ENCODE measurements at places on chromosomes 7 and 10.

DNA sequence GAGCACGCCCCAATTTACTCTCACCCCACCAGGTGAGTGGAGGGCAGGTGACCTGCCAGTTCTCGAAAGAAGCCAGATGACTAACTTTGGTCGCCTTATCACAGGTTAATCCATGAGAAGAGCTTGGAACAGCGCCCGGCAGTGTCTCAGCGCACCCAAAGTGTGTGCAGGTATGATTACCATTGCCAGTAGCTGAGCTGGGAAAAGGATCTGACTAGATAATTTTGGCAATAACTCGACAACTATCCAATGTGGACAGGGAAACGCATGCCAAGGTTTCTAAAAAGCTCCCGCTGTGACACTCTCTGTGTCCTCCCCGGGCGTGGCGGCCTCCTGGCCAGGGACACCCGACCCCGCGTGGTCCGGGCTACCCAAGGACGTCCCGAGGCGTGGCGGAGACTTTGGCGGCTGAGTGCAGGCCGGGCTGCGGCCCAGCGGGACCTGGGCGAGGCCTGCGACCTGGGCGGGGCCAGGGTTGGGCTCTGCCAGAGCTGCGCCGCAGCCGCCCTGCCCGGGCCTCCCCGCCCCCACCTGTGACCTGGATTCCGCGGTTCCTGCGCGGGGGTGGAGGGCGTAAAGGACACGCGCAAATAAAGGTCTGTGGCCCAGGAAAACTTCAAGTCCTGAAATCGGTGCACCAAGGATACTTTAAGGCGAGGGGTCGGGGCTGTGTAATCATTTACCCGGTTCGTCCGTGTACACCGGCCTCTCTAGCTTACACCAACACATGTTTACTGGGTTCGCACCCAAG is 13.7 kb upstream of the WAPL start:
- peak; percentile 81 for DNase-seq

DNA sequence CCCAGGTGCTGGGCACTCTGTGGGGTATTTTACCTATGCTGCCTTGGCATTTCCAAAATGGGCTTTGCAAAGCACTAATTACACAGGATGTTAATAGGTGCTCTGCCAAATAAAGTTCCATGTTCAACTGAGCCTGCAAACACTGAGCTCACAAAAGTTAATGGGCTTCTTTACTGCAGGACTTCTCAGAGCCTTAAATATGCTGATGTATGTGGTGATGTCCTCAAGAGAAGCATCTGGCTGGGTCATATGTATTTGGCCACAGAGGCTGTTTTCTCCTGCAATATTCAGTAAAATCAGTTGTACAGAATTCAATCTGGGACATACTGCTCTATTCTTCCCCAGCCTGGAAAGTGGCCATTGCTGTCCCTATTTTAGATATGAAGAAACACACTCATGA is 31.3 kb downstream of the GRID1 start:
- DNase-seq = no peak

DNA sequence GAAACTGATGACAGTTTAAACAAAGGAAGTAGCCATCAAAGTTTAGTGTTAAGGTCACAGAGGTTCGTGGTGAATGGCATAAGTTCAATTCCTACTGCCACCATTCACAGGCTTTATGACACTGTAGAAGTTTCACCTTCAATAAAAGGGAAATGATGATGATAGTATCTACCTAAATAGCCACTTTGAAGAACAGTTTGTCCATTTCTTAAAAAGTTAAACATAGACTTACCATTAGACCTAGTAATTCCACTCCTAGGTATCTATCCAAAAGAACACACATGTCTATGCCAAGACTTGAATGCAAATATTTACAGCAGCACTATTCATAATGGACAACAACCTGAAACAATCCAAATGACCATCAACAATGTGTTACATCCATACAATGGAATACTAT is 18.9 kb upstream of the GSTK1 start:
- DNase-seq = no peak

DNA sequence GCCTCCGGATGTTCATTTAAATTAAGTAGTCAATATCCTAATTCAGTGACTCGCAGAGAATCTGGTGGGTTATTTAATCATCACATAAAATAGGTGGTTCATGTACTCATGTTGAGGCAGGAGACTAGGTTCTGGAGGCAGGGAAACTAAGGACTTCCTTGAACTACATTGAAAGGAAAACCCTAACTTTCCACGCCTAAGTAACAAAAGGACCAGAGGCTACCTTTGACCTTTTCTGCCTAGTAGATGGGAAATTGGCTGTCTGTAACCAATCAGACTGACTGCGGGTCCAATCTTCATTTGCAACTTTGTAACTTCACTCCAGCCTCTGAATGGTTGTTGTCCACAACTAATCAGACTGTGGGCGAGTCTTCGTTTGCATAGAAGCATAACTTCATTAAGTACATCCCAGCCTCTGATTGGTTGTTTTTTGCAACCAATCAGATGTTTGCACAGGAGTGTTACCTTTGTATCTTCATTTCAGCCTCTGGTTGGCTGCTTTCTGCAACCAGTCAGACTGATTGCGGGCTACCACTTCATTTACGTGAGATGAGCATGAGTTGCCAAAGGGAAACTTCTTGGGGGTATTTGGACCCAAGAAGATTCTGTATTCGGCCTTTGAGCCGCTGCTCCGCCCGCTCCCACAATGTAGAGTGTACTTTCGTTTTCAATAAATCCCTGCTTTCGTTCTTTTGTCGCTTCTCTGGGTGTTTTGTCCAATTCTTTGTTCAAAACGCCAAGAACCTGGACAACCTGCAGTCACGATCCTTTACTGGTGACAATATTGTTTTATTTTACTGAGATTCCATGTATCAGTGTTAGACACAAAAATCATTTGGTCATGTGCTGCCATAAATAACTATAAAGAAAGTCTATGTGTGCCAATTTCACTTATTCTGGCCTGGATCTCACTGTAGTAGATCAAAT is 1.7 kb upstream of the ST7 start:
- DNase-seq = no peak

DNA sequence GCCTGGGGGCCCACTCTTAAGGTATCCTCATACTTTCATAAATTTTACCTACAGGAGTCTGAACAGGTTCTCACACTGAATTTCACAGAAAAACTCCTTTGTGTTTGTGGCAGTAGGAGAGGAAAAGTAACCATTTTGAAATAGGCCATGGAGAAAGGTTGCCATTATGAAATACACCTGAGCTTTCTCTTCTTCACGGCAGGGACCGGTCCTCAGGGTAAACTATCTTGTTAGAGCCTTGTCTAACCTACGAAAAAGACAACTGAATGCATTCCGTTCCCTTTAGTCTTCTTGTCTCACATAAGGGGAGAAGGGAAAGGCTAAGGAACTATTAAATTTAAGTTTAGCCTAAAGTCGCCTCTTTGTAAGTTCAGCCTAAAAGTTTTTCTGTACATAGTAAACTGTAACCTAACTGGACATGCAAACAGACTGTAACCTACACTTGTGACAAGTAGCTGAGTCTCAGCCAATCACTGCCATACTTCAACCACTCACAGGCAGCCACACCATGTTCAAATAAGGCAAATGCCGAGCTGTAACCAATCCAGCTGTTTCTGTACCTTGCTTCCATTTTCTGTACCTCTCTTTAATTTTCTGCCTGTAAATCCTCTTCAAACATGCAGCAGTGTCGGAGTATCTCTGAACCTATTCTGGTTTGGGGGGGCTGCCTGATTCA is 14.2 kb upstream of the RNF32 start:
- no peak for DNase-seq

DNA sequence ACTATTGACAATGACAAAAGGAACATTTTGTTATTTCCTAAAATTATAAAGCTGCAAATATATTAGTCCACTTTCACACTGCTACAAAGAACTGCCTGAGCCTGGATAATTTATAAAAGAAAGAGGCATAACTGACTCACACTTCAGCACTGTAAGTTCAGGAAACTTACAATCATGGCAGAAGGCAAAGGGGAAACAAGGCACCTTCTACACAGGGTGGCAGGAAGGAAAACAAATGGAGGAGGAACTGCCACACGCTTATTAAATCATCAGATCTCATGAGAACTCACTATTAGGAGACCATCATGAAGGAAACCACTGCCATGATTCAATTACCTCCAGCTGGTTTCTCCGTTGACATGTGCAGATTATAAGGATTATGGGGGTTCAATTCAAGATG is 203.1 kb downstream of the TPK1 start:
- no peak for DNase-seq

DNA sequence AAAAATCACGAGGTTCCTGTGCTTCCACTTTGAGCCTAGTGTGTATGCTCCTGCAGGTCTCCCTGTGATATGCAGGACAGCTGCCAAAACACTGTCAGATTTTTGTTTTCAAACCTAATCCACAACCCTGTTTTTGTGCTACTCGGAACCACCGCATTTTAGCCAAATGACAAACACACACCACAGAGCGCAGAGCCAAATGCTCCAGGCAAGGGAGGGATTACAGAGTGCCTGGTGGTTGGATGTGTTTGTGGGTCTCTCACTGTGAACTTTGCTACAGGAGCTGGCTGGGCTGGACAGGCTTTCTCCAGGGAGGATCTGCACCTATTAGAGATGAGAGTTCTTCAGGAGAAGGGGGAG is 5.7 kb upstream of the RBM28 start:
- DNase-seq = no peak

GRCh38 chr7:25319707-25320106 is 91.4 kb upstream of the NPVF start:
- DNase-seq = no peak

- no peak for DNase-seq
Observed at GRCh38 chr7:116673457-116673865, 1.5 kb downstream of the MET start.

DNA sequence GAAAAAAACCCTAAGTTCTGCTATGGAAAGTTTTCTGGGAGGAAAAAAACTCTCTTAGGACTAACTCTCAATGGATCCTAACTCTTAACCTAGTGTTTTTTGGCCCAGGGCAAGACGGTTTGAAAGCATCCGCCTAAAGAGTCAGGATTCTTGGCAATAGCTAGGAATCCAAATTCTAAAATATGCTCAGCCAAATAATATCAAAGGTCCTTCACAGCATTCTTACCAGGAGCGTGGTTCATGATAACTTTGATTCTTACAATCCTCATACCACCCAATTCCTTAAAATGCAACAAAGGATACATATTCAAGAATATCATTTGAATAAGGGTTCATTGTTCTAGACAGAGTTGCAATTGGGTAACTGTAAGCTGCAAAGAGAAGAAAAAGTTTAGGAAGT is 21.3 kb downstream of the CPA1 start:
- no peak for DNase-seq

DNA sequence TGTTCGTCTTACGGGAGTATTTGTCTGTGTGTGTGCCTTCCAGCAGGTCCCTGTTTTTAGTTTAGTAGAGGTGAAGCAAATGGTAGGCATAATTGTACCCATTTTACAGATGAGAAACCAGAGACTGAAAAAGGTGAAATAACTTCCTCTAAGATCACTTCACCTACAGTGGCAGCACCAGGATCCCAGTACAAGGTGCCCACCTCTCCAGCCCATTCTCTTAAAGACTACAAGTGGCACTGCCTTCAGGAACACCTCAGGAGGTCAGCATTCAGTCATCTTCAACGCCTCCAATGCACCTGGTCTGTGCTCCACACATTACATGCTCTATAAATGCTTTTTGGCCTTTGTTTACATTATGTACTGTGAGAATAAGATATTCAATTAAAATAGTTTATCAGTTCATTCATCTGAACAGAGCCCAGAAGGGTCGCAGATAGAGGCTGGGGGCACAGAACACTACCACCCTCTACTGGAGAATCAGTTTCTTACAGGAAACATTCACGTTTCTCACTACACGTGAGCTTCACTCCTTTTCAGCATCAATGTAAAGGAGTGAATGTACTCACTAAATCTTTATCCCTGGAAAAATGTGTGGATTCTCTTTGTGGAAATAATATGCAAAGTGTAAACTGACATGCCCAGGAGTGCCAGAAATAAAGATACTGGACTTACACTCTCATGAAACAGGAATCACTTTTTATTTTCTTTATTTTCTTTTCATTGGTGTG is 45.5 kb upstream of the ABLIM1 start:
- DNase-seq = no peak

GRCh38 chr7:143900230-143900766 is 1.7 kb downstream of the TCAF1 start:
- no peak for DNase-seq

DNA sequence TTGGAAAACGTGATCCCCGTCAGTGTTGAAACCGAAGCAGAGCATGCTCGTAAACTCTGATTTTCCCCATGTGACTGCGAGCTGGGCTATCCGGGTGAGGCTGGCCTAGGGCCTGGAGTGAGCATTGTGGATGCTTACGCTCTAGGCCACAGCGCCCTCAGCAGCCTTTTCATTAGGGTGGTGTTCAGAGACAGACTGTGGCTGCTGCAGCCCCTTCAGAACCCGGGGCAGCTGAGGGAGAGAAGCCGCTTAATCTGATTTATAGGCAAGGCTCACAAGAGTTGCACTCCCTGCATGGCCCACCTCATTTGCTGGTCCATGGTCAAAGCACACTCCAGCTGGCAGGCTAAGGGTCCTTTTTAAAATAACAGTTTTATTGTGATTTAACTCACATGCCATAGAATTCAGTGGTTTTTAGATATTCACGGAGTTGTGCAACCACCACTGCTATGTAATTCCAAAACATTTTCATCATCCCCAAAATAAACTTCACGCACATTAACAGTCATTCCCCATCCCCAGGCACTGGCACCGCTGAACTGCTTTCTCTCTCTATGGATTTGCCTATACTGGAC is 72.5 kb downstream of the SYPL1 start:
- peak; percentile 88 for DNase-seq

- no peak for DNase-seq
Observed at GRCh38 chr7:139673230-139673629, 104.6 kb downstream of the HIPK2 start.

GRCh38 chr10:55509168-55509567 is 708.1 kb upstream of the PCDH15 start:
- DNase-seq = no peak

DNA sequence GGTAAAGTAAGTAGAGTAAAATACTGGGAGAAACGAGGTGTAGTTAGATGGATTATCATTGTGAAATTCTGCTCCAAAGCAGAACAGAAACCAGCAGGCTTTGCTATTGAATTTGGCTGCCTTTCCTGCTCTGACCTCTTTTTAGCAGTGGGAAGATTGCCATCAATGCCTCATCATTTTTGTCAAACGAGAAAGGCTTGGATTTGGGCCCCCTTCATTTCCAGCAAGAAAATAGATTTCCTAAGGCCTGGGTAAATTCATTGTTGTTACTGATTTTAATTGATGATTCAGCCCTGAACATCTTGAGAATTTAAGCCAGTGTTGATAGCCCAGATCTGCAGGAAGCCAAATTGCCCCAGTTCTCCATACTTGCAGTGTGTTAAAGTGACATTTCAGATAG is 35.2 kb upstream of the ASAH2 start:
- no peak for DNase-seq

DNA sequence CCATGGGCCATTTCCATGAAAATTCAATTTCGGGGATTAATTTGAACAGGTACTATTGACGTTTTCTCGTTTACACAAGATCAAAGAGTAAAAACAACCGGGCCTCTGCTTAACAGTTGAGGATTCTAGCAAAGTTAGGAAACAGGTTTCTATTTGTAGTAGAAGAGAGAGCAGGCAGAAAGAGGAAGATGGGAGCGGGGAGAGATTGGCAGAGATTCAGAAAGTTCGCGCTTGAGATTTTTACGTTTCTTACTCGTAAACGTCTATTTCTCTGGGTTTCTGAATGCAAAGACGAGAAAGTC is 571 bp upstream of the VWC2 start:
- no peak for DNase-seq

- DNase-seq = no peak
Observed at GRCh38 chr7:132451161-132451560, 125.1 kb downstream of the PLXNA4 start.

- peak; percentile 83 for DNase-seq
Observed at GRCh38 chr10:13349463-13350274, 1.6 kb upstream of the SEPHS1 start.

All from sigmoid colon (tissue), 7 donors.